ENCODE measurements at places on chromosomes 11 and 22.

- DNase-seq: no peak
These were observed 4.4 kb upstream of the C11orf16 start for GRCh38 chr11:8937159-8937558.

GRCh38 chr22:35464399-35464798, 64.5 kb downstream of the MCM5 start:
- DNase-seq: no peak

DNA sequence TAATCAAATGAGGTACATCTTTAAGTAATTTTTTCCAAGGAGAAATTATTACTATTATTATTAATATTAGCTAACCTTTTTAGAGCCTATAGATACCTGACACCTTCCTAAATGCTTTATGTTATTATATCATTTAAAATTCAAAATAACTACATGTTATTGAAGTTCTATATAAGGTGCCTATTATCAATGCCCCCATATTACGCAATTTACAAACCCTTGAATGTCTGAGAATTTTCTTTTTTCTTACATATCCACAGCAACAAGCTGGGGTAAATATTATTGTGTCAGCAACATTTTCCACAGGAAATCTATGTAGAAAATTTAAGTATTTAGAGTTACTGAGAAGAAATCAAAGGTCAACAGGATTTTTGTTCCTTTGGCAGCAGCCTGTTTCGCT, 327.3 kb downstream of the NXPE2 start:
- no peak for DNase-seq

GRCh38 chr11:69442807-69443137, 38.7 kb upstream of the LINC01488 start:
- DNase-seq: no peak

DNA sequence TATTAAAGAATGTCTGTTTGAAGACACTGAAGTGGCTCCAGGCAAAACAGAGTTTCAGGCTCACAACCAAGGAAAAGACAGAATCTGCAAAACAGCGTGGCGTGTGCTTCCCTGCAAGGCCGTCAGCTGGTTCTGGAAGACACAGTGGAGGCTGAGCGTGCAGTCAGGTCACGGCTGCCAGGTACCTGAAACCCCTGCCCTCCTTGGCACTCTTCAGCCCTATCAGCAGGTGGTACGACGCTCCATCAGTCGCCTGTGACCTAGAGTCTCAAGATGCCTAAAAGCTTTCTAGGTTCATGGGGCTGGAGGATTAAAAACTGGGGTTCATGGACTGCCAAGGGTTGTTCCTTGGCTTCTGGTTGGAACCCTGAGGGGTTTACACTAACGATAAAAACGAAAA, 65.9 kb downstream of the TRMU start:
- no peak for DNase-seq

- no peak for DNase-seq
These were observed 125.5 kb downstream of the SIK3 start for GRCh38 chr11:116972691-116973090.

GRCh38 chr22:28952857-28953256, 69.5 kb downstream of the ZNRF3 start:
- DNase-seq: no peak

DNA sequence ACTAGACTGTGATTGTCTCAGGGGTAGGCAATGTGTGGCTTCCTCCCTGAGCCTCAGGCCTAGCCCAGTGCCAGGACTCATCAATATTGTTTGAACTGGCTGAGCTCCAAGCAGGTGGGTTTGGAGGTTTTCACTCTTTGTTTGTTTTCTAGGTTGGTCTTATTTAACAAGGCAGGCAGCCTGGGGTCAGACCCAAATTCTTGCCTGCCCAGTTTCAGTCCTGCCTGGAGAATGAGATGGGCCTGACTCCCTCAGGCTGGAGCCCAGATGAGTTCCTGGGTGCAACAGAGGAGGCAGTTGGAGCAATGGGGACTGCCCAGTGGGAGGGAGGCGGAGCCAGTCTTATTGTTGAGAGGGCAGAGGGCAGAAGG, 28.3 kb upstream of the TP53I11 start:
- no peak for DNase-seq

All from cerebellar cortex (tissue), 1 donor.